ENCODE measurements at places on chromosomes 7 and 10.

- DNase-seq, result peak; percentile 84
Measured at GRCh38 chr7:116929914-116930913, 23.1 kb upstream of the ST7 start.

DNA sequence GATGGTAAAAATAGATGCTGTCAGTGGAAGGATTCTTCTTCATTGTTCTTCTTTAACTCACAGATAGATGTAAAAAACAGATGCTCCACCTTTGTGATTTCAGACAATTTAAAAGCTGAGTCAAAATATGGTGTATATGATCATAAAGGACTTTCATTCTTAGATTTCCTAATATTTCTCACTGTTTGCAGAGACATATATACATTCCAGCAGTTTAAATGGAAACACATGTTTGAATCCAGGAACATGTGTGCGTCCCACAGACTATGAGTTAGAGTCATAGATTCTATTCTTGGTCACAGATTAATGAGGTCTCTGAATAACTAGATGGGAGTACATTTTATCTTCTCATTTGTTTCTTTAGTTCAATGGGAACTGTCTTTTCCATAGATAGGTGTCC is 109.6 kb downstream of the BICC1 start:
- no peak for DNase-seq

DNA sequence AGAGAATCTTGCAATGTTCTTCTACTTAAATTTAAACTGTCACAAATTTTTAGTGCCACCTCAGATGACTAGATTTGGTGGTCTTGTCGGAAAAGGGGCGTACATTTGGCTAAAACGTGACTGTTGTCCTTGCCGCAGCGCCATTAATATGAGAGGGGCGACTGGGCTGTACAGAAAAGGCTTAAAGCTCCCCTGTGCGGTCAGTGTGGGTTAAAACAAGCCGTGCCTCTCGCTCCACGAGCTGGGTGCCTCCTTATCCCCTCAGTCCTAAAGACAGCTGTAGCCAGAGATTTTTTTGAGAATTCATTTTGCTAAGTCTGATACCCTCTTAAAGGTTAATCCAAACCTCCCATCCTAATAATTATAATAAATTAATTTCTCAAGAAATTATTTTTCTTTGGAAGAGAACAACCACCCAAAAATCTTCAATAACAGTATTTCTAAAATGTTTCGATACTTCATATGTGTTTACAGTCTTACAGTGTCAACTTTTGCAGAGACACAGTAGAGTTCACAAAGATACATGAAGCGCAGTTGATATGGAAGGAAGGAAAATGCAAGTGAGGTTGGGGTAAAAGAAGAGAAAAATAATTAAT is 68.6 kb downstream of the C7orf25 start:
- DNase-seq, result no peak

GRCh38 chr10:94631077-94631875 is 52.3 kb upstream of the CYP2C18 start:
- DNase-seq, result no peak

GRCh38 chr7:21128062-21128817 is 299.6 kb upstream of the SP4 start:
- no peak for DNase-seq

DNA sequence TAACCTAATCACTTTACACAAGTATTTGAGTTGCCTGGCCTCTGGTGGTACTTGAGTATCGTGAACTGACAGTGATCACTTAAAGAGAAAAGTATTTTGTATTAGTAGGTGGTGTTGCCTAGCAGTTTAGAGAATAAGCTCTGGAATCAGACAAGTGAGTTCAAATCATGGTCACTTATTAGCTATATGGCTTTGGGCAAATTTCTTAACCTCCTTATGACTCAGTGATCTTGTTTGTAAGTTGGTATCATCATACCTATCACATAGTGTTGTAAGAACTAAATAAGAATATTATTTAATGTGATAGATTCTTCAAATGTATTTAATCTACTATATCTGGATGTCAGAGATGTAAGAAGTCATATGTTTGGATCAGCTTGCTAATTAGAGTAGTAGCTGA is 163.8 kb downstream of the RNF133 start:
- DNase-seq, result no peak

GRCh38 chr7:127692200-127692599 is 40.2 kb downstream of the SND1 start:
- DNase-seq, result no peak

- no peak for DNase-seq
Measured at GRCh38 chr10:20858292-20859124, 38.6 kb downstream of the NEBL start.

DNA sequence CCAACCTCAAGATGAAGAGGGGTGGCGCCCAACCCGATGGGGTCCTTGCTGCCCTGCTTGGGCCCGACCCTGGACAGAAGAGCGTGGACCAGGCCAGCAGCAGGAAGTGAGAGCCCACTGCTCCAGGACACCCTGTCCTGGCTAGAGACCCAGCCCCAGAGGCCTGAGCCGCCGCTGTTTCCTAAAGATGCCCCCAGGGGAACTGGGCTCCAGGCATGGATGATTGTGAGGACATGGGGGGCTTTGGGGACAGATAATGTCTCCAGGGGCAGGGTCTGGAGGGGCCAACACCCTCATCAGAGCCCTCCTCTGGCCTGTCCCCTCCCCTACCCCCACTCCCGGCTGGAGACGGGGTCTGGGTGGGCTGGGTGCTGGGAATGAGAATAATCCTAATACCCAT is 71.7 kb downstream of the MYL10 start:
- no peak for DNase-seq

DNA sequence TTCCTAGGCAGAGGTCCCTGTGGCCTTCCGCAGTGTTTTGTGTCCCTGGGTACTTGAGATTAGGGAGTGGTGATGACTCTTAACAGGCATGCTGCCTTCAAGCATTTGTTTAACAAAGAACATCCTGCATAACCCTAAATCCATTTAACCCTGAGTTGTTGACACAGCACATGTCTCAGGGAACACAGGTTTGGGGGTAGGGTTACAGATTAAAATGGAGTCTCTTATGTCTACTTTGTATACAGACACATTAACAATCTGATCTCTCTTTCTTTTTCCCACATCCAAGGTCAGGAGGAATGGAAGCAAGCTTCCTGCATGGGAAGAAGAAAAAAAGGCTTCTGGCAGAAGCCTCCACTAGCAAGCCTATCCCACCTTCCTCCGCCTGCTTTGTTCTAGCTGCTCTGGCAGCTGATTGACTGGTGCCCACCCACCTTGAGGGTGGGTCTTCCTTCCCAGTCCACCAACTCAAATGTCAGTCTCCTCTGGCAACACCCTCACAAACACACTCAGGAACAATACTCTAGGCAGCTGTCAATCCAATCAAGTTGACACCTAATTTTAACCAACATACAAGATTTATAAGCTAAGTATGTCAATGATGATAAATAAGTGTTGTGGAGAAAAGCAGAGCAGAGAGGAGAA is 176.5 kb upstream of the CCZ1B start:
- no peak for DNase-seq

DNA sequence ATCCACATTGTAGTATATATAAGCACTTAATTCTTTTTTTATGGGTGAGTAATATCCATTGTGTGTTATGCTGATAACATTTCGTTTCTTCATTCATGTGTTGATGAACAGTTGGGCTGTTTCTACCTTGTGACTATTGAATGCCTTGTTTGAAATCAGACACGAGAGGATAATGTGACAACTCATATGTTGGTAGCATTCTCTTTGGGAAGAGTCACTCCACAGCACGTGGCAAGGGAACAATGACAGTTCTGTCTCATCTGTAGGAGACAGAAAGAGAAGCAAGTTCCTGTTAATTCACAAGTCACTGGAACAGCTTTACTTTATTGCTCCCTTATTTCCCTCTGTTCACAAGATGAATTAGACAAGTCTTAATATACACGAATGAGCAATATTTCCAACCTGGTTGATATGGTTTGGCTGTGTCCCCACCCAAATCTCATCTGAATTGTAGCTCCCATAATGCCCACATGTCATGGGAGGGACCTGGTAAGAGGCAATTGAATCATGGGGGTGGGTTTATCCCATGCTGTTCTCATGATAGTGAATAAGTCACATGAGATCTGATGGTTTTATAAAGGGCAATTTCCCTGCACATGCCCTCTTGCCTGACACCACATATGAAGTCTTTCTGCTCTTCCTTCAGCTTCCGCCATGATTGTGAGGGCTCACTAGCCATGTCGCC is 125.3 kb downstream of the SEC23IP start:
- no peak for DNase-seq

- no peak for DNase-seq
Measured at GRCh38 chr10:5314840-5315239, 49.9 kb upstream of the UCN3 start.

- DNase-seq, result no peak
Measured at GRCh38 chr10:133195611-133196010, 34.4 kb upstream of the UTF1 start.

DNA sequence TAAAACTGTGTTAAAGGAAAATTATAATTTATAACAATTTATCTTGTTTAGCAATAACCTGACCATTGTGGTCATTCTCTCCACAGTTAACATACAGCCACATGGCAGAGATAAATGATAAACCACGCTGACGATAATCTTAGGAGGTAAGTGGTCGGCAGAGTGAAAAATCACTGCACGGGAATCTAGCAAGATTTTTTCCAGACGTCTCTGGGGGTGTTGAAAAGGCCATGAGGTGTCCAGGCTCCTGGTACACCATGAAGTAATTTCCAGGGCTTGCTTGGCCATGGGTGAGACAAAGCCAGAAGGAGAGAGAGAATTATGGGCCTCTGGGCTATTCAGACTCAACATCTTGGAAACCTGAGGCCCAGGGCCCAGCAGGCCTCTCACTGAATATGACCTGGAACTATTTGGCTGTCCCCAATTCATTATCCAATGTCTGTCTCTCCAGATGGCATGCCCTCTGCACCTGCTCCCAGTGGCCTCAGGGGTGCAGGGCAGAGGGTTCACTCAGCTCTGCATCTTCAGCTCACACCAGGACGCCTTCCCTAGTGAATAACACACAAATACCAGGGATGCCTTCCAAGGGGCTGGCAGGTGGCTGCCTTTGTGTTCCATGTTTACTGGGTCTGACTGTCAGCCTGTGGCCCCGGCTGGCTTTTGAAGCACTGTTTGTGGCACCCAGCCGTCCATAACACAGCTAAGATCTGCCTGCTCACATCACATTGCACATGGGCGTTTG is 590.4 kb upstream of the PFKP start:
- no peak for DNase-seq

DNA sequence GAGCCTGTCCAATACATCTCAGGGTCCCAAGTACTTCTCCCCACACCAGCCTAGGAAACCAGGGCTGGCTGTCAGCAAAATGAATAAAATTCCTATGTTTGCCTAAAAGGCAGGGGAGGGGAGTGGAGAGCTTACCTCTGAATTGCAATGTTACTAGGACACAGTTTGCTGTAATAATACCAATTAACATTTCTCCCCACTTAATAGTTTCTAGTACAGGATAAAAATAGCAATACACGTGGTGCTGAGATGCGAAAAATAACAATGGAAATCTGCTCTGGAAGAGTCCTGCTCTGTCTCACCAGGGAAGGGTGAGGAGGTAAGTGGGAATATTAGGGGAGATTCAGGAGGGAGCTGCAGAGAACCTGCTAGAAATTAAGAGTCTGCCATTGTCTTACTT is 112.3 kb downstream of the PLXNA4 start:
- DNase-seq, result no peak

DNA sequence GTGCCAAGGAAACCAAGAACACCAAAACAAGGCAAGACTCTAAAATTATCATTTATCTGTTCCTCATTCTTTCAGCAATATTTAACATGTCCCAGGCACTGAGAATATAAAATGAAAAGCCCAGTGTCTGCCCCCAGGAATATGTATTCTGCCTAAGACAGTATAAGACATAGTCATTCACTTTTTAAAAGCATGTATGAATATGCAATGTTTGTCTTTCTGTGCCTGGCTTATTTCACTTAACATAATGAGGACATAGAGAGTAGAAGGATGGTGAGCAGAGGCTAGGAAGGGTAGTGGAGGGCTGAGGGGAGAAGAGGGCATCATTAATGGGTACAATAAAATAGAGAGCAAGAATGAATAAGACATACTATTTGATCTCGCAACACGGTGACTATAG is 44.6 kb upstream of the BET1 start:
- DNase-seq, result no peak

DNA sequence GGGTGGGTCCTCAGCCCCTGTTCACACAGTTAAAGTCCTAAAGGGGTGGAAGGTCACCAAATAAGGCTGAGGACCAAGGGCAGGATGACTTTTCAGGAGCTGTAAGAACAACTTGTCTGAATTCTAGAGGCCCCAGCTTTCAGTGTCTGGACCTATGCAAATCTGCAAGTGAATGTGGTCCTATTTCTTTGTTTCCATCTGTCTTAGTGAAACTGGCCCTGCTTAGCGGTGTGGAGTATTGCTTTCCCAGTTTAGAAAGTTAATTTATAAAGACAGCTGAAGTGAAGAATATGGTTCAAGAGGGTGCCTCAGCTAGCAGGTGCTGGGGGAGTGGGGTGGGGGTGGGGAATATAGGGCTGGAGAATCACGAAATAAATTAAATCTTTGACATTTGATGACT is 40.1 kb downstream of the HHEX start:
- DNase-seq, result no peak

- DNase-seq, result no peak
Measured at GRCh38 chr10:123563581-123563855, 102.6 kb upstream of the GPR26 start.

GRCh38 chr10:13383399-13383761 is 35.3 kb upstream of the SEPHS1 start:
- DNase-seq, result no peak

GRCh38 chr10:103562383-103562782 is 68.9 kb downstream of the NEURL1 start:
- DNase-seq, result no peak

DNA sequence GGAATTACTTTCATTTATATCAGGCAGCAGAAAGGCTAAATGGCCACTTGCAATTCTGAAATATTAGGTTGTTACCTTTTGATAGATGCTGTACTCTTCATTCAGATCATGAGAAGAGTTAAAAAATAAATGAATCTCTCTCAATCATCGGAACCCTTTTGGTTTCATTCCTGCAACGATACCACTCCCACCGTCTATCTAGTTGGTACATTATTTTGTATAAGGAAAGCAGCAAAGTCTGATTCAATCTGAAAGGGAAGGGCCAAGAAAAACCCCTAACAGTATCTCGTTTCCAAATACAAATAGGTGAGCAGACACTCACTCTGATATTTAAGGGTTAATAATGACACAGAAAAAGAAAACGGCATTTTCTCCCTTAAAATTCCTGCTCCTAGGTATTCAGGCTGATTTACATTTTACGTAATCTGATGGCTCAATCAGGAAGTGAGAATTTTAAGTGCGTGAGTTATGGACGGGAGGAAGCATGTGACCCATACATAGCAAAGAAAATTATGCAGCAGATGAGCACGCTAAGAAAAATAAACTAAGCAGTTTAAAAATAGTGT is 209.4 kb upstream of the KLF14 start:
- DNase-seq, result peak; percentile 15

DNA sequence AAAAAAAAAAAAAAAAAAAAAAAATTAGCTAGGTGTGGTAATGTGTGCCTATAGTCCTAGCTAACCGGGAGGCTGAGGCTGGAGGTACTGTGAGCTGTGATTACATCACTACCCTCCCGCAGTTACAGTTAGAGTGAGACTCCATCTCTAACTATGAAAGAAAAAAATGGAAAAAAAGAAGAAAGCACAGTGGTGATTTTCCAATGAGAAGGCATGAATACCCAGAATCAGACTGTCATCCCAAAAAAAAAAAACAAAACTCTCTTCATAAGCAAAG is 269.9 kb upstream of the MKLN1 start:
- no peak for DNase-seq

- DNase-seq, result no peak
Measured at GRCh38 chr10:21625623-21626229, 91.7 kb downstream of the MLLT10 start.

GRCh38 chr10:7587168-7587864 is 79.5 kb downstream of the ITIH5 start:
- DNase-seq, result no peak
